Activated T-cell treated with anti-CD3 and anti-CD28 coated beads, Interleukin-2, amount 50 U/mL, for 4 hours (primary cell): ENCODE measurements at places on chromosomes 6 and 20. TPM values are rescaled to one million over a fixed set of nuclear protein-coding genes. Genes with fewer than 3 reads are reported as not detected.

DNA sequence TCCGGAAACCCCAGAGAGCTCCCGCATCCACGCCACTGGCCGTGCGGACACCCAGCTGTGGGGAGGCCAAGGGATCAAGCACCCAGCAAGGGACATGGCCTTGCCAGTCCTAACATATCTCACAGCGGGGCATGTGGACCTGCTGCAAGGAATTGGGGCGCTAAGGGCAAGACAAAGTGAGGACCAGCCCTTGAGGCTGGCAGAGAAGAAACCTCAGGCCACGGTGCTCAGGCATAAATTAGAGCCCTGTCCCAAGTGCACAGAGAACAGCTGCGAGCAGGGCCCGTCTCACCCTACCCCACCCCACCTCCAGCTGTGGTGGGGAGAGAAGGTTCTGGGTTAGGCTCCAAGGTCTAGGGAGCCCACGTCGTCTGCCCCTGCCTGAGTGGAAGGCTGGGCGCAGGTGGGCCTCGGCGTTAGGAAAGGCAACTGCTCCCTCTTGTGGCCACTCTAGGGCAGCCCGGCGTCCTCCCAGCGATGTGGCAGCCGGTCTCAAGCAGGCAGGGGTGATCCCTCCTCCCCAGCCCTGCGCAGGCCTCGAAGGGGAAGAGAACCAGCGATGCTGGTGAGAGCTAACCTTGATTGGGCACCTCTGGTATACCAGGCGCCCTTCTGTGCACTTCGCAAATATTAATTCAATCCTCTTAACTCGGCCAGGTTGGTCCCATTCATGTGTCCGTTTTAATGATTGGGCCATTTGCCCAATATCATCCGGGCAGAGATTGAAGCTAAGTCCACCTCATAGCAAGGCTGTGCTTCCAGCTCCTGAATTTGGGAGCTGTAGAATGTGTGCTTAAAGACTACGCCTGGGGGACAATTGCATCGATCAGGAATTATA is 235.8 kb downstream of the NFATC2 start:
- peak; percentile 67 for DNase-seq

Gene FAM83C
- total RNA-seq = not detected

Gene MLIP
- total RNA-seq = not detected

GRCh38 chr20:53826597-53827291 is 233.1 kb upstream of the ZNF217 start:
- no peak for DNase-seq

DNA sequence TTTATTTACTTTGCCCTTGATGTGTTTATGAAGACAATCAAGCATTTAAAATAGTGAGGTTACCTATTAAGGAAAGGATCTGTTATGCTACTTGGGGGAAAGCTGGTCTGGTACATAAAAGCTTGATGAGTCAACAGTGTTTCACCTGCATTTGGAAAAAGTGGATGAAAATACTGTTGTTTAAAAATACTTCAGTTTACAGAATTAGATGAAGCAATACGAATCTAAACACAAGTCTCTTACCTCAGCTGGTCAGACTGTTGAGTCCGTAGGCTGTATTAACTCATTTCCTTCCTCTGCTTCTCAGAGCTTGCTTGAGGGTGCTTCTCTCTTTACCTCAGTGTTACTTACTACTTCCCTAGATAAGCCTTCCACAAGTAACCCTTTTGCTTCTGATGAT is 36.1 kb downstream of the NKX2-4 start:
- DNase-seq = no peak

DNA sequence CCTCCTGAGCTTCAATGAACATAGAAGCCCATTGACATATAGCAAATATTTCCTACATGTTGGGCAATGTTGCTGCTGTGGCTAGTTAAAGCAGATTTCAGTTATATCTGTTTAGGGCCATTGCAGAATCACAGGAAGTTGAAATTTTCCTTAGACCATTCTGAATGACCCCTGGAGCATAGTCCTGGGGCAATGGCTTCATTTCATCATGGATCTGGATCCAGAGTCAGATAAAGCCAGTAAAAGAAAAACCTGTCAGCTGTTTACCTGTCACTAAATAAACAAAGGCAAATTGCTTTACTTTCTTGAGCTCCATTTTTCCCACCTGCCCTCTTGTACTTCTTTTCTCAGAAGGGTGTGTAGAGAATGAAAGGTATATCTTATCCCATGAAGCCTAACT is 494.0 kb upstream of the MAP3K7 start:
- DNase-seq = no peak

Gene VNN1
- total RNA-seq = not detected

- no peak for DNase-seq
Observed at GRCh38 chr6:126650931-126651330, 311.0 kb downstream of the CENPW start.

DNA sequence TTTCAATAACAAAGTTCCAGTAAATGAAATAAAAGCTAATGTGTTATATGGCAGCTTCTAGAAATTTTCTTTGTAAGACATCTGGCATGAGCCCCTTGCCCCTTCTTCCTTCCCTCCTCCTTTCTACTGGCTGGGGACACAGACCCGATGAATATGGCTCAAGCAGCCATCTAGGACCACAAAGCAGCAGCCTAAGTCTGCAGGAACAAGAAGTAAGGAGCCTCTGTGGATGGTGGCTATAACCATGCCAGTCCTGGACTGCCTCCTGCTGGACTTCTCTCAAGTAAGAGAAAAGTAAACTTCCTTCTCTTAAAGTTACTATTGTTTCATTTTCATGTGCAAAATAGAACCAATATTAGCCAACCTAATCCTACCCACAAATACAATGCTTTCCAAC is 114.9 kb upstream of the DST start:
- DNase-seq = no peak

GRCh38 chr6:158158123-158158522 is 9.9 kb downstream of the SERAC1 start:
- DNase-seq = no peak

DNA sequence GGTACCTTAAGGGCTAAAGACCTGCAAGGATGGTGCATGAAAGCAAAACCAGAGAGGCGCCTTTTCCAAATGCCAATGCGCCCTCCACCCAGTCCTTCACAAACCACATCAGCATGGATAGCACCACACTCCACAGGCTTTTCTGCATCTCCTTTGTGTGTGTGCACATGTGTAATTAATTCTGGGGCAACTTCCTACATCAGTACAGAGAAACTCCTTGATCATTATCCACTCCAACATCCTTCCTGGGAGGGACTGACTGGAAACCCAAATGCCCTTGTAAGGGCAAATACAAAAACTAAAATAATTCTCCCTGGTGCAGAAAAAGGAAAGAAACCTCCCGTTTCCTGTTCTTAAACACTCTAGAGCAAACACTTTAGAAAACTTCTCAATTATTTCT is 10.8 kb downstream of the SLC52A3 start:
- DNase-seq = no peak

Gene MKKS
- total RNA-seq = 5.5 TPM

DNA sequence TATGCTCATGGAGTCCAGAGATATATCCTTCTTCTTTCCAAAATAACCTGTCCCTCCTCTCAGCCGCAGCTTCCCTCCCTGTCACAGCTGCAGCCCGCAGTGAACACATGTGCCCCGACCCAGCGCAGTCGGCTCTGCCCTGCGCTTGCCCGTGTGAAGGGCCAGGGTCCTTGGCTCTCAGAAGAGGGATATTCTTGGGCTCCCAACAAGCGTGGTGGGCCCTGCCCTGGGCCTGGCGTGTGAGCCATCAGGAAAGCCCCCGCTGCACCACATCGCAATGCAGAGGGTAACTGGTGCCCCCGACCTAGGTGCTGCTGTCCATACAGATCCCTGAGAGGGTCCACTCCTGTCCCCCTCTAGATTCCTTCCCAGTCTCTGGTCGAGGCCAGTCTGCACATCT is 65.2 kb downstream of the SSR1 start:
- no peak for DNase-seq

DNA sequence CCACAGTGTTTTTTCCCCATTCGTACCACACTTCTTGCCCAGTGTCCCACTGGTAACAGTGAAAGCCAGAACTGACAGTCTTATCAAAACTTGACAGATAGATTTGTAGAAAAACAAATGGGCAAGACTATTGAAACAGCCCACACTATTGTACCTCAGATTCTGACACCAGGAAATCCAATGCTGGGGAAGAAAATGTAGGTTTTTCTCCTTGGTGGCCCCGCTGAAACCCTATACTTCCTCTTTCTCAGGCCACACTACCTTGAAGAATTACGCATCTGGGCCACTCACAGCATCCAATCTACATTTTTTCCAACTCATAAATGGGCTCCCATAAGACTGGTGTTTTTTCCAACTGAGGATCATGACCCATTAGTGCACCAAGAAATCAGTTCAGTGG is 90.9 kb upstream of the HDDC2 start:
- no peak for DNase-seq

- DNase-seq = no peak
Observed at GRCh38 chr6:113944701-113945100, 26.2 kb downstream of the HDAC2 start.

GRCh38 chr6:126797981-126798380 is 320.5 kb upstream of the RSPO3 start:
- DNase-seq = no peak

GRCh38 chr6:109308018-109308492 is 74.2 kb downstream of the CD164 start:
- DNase-seq = no peak

Gene OR2B6
- not detected for total RNA-seq

Gene GMPR
- 1.2 TPM for total RNA-seq

GRCh38 chr6:54621285-54621684 is 225.3 kb upstream of the FAM83B start:
- DNase-seq = no peak

DNA sequence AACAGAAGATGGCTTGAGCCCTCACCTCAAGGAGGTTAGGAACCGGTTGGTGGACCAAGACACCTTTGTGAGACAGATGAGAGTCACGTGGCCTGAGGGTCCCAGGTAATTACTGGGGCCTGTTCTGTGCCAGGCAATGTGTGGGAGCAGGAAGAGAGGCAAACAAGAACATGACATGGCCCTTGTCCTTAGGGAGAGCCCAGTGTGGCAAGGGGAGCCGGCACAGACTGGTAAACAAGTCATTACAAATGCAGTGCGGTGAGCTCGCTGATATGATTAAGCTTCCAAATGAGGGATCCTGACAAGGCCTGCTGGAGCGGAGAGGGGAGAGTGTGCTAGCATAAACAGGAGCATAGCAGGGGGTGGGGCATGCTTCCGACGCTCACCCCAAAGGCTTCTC is 55.6 kb downstream of the ZNF831 start:
- no peak for DNase-seq

DNA sequence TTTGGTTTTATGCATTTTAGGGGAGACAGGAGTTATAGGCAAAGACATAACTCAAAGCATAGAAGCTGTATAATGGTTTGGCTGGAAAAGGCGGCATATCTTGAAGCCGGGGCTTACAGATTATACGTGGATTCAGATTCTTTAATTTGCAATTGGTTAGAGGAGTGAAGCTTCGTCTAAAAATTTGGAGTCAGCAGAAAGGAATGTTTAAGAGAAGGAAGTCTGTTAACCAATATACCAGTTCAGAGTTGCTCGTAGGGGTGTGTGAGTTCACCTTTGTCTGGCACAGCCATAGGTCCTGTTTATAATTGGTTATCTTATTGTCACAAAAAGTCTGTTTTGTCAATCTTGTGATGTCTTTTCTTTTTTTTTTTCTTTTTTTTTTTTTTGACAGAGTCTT is 8.9 kb downstream of the ARHGAP40 start:
- DNase-seq = no peak
